Neural progenitor cell (in vitro differentiated cells): ENCODE measurements at places on chromosomes 5 and 9.

DNA sequence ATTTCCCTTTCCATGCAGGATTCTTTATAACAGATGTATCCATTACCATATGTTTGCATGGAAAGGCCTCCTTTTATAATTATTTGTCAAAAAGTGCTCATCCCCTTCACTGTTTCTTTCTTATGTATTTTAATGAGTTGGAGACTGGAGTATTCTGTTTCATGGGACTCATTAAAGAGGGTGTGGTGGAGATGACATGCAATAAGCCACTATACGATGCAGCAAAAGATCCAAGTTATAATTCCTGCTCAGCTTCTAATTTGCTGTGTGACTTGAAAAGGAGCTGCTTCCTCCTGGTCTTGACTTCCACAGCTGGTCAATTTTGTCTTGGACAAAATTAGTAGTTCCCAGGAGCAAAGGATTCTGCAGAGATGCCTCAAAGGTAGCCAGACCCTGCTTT is 13.9 kb downstream of the SGCD start:
- H3K36me3 ChIP-seq, result no peaks in the 10 kb centered on the region
- H3K27ac ChIP-seq, result no peak overlapping the region
- H3K27me3 ChIP-seq, result no peaks in the 10 kb centered on the region
- no peaks in the 10 kb centered on the region for H3K4me1 ChIP-seq
- H3K4me3 ChIP-seq, result no peak overlapping the region

DNA sequence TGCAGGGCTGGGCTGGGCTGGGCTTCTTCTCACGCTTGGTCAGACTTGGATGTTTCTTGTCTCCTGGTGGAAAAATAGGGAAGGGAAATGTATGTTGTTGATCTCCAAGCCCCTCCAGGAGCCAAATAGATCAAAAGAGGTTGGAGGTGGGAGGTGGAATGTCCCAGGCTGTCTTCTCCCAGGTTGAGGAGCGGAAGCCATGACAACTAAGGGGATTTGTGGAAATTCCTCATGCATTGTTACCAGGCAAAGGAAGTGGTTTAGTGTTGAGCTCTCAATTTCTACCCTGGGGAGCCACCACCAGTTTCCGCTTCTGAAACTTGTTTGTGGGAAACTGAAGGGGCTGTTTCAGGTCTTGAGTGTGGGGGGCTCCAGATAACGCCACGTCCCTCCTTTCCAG is 79.0 kb downstream of the SPRY4 start:
- no peaks in the 10 kb centered on the region for H3K27me3 ChIP-seq
- no peaks in the 10 kb centered on the region for H3K36me3 ChIP-seq
- peak overlapping the region; percentile 66 for H3K27ac ChIP-seq
- no peak overlapping the region for H3K4me3 ChIP-seq
- H3K4me1 ChIP-seq, result peaks cover 22% of the 10 kb centered on the region
- DNase-seq, result peak; percentile 54

DNA sequence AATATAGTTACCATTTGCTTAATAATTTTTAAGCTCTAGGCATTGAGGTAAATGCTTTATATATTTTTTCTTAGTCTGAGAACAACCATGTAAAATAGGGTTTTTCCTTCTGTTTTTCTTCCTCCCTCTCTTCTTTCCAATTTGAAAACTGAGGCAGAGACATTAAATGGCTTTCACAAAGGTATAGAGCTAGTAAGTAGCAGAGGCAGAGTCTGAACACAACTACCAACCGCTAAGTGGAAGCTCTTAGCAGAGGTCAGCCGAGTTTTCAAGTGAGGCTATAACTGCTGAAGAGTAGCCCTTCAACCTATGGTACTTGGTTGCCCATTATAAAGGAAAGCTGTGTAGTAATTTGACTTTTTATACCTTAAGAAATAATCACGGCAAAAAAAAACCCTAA is 187.1 kb downstream of the MEF2C start:
- no peaks in the 10 kb centered on the region for H3K36me3 ChIP-seq
- H3K27ac ChIP-seq, result no peak overlapping the region
- peaks cover 88% of the 10 kb centered on the region for H3K27me3 ChIP-seq
- peaks cover 18% of the 10 kb centered on the region for H3K4me1 ChIP-seq
- no peak overlapping the region for H3K4me3 ChIP-seq

- H3K36me3 ChIP-seq, result no peaks in the 10 kb centered on the region
- H3K4me3 ChIP-seq, result no peak overlapping the region
- no peak for DNase-seq
- H3K27me3 ChIP-seq, result no peaks in the 10 kb centered on the region
These were observed 152.9 kb upstream of the NFIB start for GRCh38 chr9:14466828-14467227.

- H3K27ac ChIP-seq, result no peak overlapping the region
- no peaks in the 10 kb centered on the region for H3K27me3 ChIP-seq
- H3K4me1 ChIP-seq, result no peaks in the 10 kb centered on the region
- H3K36me3 ChIP-seq, result no peaks in the 10 kb centered on the region
These were observed 680.8 kb downstream of the CETN3 start for GRCh38 chr5:89728750-89729149.

- DNase-seq, result no peak
- no peaks in the 10 kb centered on the region for H3K27me3 ChIP-seq
- H3K27ac ChIP-seq, result no peak overlapping the region
- no peaks in the 10 kb centered on the region for H3K36me3 ChIP-seq
- no peak overlapping the region for H3K4me3 ChIP-seq
These were observed 300.5 kb upstream of the CTNND2 start for GRCh38 chr5:12204761-12205160.

- H3K4me1 ChIP-seq, result no peaks in the 10 kb centered on the region
- H3K27me3 ChIP-seq, result no peaks in the 10 kb centered on the region
- H3K4me3 ChIP-seq, result no peak overlapping the region
These were observed 64.6 kb upstream of the SHISAL2B start for GRCh38 chr5:64625678-64626077.

DNA sequence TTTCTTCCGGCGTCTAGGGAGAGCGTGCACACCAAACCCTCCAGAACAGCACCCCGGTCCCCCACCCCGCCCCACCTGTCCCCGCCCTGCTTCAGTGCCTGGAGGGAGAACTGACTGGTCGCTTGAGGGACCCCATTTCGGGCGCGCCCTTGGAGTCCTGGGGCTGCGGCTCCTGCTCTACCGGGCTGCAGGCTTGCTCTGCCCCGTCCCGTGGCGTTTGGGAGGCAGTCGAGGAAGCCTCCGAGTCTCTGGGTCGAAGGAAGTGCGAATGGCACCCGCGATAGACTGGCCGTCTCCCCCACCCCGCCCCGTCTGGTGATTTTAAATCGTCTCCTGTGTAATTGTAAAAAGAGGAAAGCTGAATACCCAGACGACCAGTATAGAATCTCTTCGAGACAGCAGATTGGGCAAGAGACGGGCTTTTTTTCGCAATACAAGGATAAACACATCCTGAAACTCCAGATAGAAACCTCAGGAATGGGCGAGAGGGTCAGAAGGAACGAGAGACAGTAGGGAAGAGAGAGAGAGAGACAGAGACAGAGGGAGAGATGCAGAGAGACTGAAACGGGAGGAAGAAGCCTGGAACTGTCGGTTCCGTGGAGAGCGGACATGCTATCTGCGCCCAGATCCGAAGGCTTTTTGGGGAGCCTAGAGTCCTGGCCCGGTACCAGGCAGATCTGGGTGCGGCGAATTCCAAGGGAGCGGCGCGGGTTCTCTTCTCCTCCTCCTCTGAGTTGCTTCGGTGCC is 9.9 kb downstream of the PRDM6 start:
- peaks cover 13% of the 10 kb centered on the region for H3K4me1 ChIP-seq
- no peaks in the 10 kb centered on the region for H3K36me3 ChIP-seq
- no peak overlapping the region for H3K27ac ChIP-seq
- H3K27me3 ChIP-seq, result peaks cover 95% of the 10 kb centered on the region
- DNase-seq, result peak; percentile 29
- peak overlapping the region; percentile 41 for H3K4me3 ChIP-seq

DNA sequence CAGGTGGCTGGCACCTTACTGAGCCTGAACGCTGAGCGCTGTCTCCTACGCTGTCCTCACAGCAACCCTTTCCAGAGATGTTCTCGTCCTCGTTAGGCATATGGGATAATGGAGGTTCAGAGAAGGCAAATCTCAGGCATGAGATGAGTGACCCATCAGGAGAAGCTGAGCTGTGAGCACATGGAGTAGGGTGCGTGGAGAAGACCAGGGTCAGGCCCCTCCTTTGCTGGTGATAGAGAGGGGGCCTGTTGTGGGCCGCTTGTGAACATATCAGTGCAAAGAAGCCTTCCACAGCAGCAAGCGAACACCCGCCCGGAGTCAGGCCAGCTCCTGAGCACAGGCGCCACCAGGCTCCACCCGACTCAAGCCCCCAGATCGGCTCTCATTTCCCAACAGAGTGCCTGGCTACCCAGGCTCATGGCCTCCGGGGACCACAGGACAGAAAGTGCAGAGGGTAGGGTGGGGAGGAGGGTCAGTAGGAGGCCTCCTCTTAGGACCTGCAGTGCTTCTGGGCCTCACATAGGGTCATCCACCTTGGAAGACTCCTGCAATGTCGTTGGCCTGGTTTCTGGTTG is 15.0 kb upstream of the TIFAB start:
- H3K4me3 ChIP-seq, result peak overlapping the region; percentile 32
- no peak overlapping the region for H3K27ac ChIP-seq

- no peaks in the 10 kb centered on the region for H3K36me3 ChIP-seq
- H3K4me3 ChIP-seq, result no peak overlapping the region
- no peaks in the 10 kb centered on the region for H3K4me1 ChIP-seq
- H3K27me3 ChIP-seq, result no peaks in the 10 kb centered on the region
- no peak for DNase-seq
These were observed 34.7 kb downstream of the SH3RF2 start for GRCh38 chr5:145971108-145971507.

- DNase-seq, result no peak
- H3K36me3 ChIP-seq, result no peaks in the 10 kb centered on the region
- no peak overlapping the region for H3K4me3 ChIP-seq
These were observed 99.9 kb downstream of the KLF4 start for GRCh38 chr9:107389617-107390071.

DNA sequence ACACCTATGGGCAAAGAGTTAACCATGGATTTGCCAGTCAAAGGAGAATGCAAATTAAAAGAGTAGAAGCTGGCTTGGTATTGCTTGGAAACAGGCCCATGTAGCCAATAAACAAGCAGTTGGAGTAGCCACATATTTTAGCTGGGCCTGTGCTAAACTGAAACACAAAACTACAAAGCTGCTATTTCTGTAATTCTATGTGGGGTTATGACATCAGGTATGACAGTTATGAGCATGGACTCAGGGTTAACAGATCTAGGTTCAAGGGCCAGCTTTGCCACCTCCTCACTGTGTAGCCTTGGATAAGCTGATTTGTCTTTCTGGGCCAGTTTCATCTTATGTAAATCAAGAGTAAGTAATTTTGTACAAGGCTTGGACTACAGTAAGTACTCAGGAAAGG is 142.7 kb downstream of the PIP5K1B start:
- H3K27me3 ChIP-seq, result no peaks in the 10 kb centered on the region
- no peak overlapping the region for H3K4me3 ChIP-seq
- DNase-seq, result no peak
- H3K4me1 ChIP-seq, result no peaks in the 10 kb centered on the region
- no peak overlapping the region for H3K27ac ChIP-seq
- no peaks in the 10 kb centered on the region for H3K36me3 ChIP-seq

GRCh38 chr9:92970467-92970923 is 23.2 kb downstream of the FGD3 start:
- H3K27ac ChIP-seq, result peak overlapping the region; percentile 92
- DNase-seq, result peak; percentile 91
- H3K4me3 ChIP-seq, result no peak overlapping the region
- no peaks in the 10 kb centered on the region for H3K36me3 ChIP-seq

- H3K27ac ChIP-seq, result no peak overlapping the region
- peaks cover 5% of the 10 kb centered on the region for H3K4me1 ChIP-seq
- no peak for DNase-seq
- no peaks in the 10 kb centered on the region for H3K36me3 ChIP-seq
- H3K27me3 ChIP-seq, result no peaks in the 10 kb centered on the region
These were observed 117.8 kb downstream of the CCDC192 start for GRCh38 chr5:127820910-127821553.

DNA sequence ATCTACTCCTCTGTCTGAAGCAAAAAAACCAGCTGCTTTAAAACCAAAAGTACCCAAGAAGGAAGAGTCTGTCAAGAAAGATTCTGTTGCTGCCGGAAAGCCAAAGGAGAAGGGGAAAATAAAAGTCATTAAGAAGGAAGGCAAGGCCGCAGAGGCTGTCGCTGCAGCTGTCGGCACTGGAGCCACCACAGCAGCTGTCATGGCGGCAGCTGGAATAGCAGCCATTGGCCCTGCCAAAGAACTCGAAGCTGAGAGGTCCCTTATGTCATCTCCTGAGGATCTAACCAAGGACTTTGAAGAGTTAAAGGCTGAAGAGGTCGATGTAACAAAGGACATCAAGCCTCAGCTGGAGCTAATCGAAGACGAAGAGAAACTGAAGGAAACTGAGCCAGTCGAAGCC is 88.3 kb downstream of the MAP1B start:
- no peak for DNase-seq
- H3K4me1 ChIP-seq, result no peaks in the 10 kb centered on the region
- no peaks in the 10 kb centered on the region for H3K27me3 ChIP-seq
- no peak overlapping the region for H3K27ac ChIP-seq

- no peaks in the 10 kb centered on the region for H3K4me1 ChIP-seq
- no peaks in the 10 kb centered on the region for H3K36me3 ChIP-seq
- H3K27ac ChIP-seq, result no peak overlapping the region
- no peaks in the 10 kb centered on the region for H3K27me3 ChIP-seq
These were observed 45.8 kb downstream of the MOCS2 start for GRCh38 chr5:53063791-53064190.

- no peaks in the 10 kb centered on the region for H3K4me1 ChIP-seq
- H3K36me3 ChIP-seq, result no peaks in the 10 kb centered on the region
- no peak overlapping the region for H3K27ac ChIP-seq
- H3K27me3 ChIP-seq, result no peaks in the 10 kb centered on the region
- H3K4me3 ChIP-seq, result no peak overlapping the region
These were observed 228.5 kb downstream of the CRB2 start for GRCh38 chr9:123584202-123585176.

DNA sequence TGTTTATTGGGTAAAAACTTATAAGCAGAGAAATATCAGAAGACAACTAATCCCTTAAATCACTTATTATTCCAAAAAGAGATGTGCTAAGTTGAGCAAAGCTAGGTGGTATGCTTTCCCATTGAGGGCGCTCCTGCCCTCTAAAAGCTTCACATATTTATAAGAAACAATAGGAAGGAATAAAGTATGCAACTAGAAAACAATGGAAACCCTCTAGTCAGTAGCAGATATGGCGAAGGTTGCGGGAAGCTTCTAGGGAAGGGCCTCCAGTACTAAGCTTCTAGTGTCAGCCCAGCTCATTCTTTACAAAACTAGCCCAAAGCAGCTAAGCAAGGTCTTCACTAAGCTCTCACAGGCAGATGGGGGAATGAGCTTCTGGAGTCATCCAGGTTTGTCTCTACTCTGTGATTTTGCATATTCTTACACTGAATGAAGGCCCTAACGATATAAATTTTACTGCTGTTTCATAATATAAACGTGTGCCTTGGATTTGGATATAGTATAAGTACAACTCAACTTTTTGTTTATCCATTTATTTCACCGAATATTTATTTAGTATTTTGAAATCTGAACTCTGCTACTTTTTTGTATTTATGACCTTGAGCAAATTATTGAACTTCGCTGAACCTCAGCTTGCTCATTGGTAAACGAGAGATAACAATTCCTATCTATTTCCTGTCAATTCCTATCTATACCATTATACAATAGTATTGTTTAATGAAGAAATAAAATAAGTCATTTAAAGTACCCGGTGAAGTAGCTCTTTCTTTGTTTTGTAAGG is 571.4 kb downstream of the ELAVL2 start:
- no peaks in the 10 kb centered on the region for H3K36me3 ChIP-seq
- peak; percentile 53 for DNase-seq
- H3K4me1 ChIP-seq, result peaks cover 4% of the 10 kb centered on the region
- H3K4me3 ChIP-seq, result no peak overlapping the region
- H3K27ac ChIP-seq, result no peak overlapping the region

- H3K36me3 ChIP-seq, result no peaks in the 10 kb centered on the region
- no peak overlapping the region for H3K27ac ChIP-seq
- H3K4me3 ChIP-seq, result no peak overlapping the region
- peaks cover 5% of the 10 kb centered on the region for H3K4me1 ChIP-seq
- H3K27me3 ChIP-seq, result peaks cover 48% of the 10 kb centered on the region
These were observed 51.1 kb downstream of the AHRR start for GRCh38 chr5:372556-372995.
